ENCODE measurements at places on chromosomes 12 and 14.

DNA sequence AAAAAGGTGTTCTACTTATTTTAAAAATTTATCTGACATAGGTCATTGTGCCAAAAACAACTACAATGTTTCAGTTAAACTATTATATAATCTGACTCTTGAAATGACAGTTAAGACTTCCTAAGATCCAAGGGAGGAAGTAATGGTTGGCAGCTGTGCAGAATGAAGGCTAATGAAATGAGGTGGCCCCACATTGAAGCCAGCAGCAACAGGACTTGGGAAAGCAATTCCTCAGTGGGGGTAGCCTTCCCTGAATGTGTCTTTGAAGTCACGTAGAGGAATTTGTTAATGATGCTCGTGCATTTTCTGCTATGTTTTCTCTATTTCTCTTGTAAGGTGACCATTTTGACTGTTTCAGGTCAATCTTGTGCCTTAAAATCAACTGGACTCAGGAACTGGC, 162.4 kb upstream of the DAAM1 start:
- DNase-seq, result peak; percentile 9

- DNase-seq, result peak; percentile 25
Measured at GRCh38 chr12:53806721-53807120, 54.9 kb upstream of the CISTR start.

- no peak for DNase-seq
Measured at GRCh38 chr14:65926504-65926903, 514.0 kb downstream of the FUT8 start.

GRCh38 chr12:31834150-31834549, 105.3 kb upstream of the AMN1 start:
- DNase-seq, result no peak

DNA sequence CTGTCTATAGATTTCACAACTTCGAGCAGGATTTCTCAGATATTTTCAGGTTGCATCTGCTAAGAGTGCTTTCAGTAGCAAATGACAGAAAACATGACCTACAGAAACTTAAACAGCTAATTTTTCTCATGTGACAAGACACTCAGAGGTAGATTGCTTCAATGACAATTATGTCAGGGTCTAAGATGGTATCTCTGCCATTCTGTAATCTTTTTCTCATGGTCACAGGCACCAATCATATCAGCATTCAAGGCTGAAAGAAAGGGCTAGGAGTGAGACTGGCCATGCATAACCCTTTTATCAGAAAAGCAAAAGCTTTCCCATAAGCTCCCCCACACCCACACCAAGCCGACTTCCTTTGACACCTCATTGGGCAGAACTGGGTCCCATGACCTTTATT, 450.5 kb upstream of the FAR2 start:
- no peak for DNase-seq

DNA sequence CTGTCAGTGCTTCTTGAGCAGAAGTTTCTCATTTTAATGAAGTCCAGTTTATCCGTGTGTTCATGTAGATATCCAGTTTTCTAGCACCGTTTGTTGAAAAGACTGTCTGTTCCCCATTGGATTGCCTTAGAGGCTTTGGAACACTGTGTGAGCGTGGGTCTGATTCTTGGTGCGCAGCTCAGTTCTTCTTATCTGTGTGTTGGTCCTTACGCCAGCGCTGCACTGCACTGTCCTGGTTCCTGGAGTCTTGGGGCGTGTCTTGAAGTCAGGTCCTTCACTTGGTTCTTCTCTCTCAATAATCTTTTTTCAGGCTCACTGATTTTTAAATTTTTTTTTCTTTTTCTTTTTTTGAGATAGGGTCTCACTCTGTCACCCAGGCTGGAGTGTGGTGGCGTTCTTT, 25.5 kb downstream of the EP400 start:
- DNase-seq, result no peak

- peak; percentile 37 for DNase-seq
Measured at GRCh38 chr12:18139989-18140596, 50.1 kb upstream of the RERGL start.

- DNase-seq, result peak; percentile 5
Measured at GRCh38 chr12:84856156-84856900, 56.3 kb downstream of the SLC6A15 start.

GRCh38 chr14:65880507-65880906, 468.0 kb downstream of the FUT8 start:
- DNase-seq, result no peak

GRCh38 chr12:32702473-32702872, 23.4 kb downstream of the DNM1L start:
- no peak for DNase-seq

- no peak for DNase-seq
Measured at GRCh38 chr12:62760779-62761178, 174.2 kb downstream of the PPM1H start.

DNA sequence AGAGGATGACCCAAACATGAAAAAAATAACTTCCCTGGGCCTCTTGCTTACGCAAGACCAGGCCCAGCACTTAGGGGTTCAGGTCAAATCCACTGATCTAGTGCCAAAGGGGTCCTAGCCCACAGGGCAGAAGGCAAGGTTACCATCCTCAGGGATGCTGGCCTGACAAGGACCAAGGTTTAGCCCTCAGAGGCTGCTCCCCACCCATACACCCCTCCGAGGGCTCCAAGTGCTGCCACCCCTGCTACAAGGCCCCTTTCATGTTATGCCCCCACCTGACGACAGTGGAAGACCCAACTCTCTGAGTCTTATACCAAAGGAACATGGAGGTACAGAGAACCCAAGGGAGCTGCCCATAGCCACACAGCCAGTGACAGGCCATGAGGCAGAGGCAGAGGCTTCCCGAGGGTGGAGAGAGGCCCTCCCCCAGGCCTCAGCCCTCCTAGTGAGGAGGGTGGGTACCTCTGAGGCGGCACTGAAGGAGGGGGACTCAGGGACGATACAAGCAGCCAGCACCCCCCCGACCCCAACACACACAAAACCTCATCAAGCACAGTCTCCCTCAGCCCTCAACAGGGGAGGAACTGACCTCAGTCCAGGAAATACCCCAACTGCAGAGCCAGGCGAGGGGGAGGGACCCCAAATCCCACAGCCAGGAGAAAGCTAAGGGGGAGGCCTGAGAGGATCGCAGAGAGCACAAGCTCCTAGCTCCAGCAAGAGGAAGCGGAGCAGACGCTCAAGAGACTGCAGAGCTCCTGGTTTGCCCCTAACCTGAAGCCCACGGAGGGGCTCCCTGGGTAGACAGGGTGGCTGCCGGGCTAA, 37.0 kb downstream of the ANAPC7 start:
- no peak for DNase-seq

GRCh38 chr12:51218607-51219161, 822 bp upstream of the POU6F1 start:
- no peak for DNase-seq

- DNase-seq, result no peak
Measured at GRCh38 chr14:91470216-91470615, 39.9 kb downstream of the PPP4R3A start.

DNA sequence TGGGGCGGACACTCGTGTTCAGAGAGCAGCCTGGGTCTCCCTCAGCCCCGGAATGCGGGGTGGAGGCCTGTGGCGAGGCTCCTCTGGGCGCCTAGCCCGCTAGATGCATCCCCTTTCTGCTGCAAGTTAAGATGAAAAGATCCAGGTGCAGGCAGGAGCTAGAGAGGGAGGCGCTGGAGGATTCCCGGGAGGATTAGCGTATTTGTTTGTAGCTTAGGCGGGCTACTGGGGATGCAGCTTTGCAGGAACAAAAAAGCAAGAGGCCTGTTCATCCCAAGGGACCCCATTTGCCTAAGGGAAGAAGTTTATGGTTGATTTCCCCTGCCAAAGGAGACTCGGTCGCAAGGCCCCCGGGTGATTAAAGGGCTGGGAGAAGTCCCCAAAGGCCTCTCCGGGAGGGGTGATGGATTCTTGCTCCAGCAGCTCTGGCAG, 824 bp downstream of the CCDC177 start:
- no peak for DNase-seq

- peak; percentile 76 for DNase-seq
Measured at GRCh38 chr12:94265966-94266745, 117.8 kb downstream of the PLXNC1 start.

GRCh38 chr14:87097015-87097414, 896.0 kb downstream of the GALC start:
- peak; percentile 29 for DNase-seq

DNA sequence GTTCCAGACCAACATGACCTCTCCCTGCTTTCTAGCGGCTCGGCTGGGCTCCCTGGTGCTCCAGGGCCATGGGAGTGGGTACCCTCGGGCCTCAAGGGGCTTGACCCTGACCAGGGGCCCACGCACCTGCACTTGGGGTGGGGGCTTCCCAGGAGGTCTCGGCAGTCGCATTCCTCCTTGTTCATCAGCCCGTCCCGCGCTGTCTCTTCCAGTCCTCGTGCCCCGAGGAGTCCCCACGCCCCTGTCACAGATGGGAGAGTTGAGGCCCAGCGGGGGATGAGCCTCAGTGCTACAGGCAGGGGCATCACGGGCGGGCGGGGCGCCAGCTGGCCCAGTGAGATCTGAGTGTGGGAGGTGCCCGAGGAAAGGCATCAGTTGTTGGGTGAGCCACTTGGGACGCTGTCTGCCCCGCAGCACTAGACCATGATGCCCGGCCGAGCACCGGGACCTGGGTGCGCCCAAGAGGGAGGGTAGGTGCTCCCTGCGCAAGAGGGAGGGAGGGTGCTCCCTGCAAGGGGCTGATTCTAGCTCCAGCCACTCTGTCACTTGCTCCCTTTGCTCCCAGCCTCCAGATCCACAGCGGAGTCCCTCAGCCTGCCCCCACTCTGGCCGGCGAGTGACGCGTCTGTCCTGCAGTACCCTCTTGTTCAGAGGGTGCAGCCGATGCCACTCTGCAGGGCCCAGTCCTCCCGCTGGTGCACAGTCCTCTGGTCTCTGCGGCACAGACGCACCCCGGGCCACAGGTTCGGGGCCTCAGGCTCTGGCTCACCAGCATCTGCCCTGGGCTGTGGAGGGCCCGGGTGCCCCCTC, 23.8 kb downstream of the MMP17 start:
- no peak for DNase-seq

DNA sequence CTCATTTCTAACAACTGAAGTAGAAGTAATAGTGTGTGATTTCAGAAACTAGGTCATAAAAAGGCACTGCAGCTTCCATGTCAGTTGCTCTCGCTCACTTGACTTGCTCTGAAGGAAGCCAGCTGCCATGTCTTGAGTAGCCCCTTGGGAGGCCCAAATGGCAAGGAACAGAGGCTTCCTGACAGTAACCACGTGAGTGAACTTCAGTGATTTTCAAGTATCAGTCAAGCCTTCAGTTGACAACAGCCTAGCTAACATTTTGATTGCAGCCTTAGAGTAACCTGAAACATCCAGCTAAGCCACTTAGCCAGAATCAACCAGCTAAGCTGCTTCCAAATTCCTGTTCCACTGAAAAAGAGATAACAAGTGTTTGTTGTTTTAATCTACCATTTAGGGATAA, 26.7 kb downstream of the TOGARAM1 start:
- DNase-seq, result no peak

- DNase-seq, result no peak
Measured at GRCh38 chr12:45727980-45728629, 1.4 kb upstream of the ARID2 start.

DNA sequence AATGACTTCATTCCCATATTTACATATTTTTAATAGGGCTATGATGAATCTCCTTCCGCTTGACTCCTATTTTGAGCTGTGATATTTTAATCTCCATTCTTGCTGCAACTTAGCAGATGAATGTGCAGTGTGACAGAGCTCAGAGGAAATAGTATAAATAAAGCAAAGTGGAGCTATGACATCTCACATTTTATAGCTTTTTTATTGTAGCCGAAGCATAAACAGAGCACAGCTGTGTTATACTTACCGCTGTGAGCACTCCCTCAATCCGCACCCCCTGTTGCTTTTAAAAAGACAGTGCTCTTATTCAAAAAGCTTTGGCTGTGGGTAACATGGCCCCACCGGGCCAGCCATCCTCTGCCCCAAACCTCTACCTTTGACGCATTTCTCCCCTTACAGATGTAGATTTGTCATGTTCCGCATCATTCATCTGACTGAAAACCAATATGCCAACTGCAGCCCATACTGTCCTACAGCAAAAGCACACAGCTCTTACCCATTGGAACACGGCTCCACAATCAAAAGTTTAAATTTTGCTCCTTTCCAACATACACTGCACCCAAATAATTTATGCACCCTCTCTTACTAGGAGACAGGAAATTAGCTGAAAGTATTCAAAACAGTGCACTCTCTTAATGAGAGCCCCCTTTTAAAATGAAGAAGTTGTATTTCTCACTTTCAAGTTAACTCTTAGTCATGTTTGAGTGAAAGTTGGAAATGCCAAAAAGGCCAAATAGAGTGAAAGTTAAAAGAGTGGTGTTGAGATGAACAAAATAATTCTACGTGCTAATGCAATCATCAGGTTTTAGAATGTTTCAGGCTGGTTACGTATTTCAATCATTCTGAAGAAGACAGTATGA, 429.3 kb upstream of the SOX5 start:
- peak; percentile 16 for DNase-seq

- no peak for DNase-seq
Measured at GRCh38 chr12:100494026-100494425, 20.4 kb downstream of the NR1H4 start.

DNA sequence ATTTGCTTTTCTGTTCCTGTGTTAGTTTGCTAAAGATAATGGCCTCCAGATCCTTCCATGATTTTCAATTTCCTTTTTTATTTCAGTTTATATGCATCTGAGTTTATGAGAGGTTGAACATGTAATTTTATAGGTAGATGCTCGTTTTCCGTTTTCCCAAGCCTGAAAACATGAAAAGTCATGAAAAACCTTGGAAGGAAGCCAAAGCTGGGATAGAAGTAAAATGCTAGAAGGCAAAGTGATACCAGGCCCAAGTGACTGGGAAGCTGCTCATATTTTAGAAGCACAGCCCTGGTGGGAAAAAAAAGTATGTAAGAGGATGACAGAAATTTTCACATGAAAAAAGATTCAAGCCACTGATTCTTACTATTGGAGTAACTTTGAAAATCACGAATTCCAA, 290.8 kb downstream of the PRKD1 start:
- DNase-seq, result no peak

GRCh38 chr12:62205346-62205745, 54.9 kb upstream of the USP15 start:
- no peak for DNase-seq

DNA sequence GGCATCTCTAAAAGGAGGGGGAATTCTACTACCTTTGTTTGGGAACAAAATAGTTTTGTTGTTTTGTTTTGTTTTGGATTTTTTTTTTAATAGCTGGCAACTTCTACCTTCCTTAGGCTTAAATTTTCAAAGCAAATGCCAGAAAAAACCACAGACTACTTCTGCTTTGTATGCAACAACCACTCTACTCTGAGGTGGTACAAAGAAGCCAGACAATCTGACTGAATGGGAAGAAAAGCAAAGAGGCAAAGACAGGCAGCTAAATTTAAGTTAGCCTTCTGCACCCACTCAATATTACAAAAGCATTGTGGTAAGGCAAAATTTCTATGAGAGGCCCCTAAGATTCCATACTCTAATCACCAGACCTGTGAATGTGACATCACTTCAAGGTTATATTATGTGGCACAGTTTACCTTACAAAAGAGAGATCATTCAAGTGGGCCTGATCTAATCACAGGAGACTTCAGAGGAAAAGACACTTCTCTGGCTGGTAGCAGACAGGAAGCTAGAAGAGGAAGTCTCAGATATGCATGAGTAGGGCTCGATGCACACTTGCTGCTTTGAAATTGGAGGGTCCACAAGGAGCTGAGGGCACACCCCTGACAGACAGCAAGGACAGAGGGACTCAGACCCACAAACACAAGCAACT, 566.6 kb downstream of the RPS29 start:
- DNase-seq, result no peak
